HT1080 (cell line): ENCODE measurements at places on chromosomes 11 and 22. TPM values are rescaled to one million over a fixed set of nuclear protein-coding genes. Genes with fewer than 3 reads are reported as not detected.

GRCh38 chr22:35401863-35402262 lies 1.9 kb downstream of the MCM5 start:
- DNase-seq: no peak

DNA sequence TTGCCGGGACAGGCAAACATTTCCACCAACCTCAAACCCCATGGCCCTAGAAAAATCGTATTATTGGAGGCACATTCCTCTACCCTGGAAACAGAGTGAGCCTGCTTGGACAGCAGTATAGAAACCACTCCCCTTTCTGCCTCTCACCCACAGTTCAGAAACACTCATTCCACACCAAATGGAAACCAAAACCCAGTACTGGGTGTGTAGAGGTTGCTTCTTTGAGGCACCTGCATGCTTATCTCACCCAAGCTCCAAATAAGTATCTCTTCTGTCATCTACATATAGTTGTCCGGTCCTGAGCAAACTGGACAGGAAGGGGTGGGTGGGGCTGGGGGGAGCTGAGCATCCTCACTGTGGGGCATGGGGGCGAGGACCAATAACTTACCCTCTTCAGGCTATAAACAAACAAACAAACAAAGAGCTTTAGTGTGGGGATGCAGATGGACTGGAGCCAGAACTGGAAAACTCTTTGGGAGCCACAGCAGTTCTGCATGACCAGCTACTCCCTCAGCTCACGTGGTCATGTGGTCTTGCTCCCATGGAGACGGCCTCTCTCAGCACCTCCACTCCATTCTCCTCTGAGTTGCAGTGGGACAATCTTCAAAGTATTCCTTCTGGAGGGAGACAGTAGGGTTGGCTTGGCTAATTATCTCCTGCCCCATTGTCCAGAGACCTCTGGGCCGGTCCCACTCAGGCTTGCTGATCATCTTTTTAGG lies 1.0 kb upstream of the PLAAT2 start:
- no peak for DNase-seq

DNA sequence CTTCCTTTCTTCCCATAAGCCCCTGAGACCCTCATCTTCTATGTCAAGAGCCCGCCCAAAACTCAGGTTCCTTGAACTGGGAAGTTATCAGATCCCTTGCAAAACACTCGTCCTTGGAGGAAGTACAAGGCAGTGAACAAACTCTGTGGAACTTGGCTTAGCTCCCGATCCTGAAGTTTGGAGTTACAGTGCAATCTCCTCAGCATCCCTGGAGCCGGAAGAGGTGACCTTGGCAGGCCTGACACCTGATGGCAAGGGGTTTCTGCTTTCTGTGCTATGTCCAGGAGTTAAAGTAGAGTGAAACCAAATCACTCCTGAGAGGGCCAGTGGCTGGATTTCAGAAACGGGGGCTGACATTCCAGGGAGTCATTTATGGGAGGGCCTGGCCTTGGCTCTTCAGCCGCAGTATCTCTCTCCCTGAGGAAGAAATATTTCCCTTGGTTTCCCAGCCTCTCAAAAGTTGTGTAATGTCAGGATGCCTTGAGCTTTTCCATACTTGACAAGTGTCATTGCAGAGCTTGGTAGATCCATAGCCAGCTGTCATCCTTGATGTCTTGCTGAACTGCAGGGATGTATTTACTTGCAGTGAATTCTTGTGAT lies 1.9 kb upstream of the GRAMD1B start:
- DNase-seq: no peak

DNA sequence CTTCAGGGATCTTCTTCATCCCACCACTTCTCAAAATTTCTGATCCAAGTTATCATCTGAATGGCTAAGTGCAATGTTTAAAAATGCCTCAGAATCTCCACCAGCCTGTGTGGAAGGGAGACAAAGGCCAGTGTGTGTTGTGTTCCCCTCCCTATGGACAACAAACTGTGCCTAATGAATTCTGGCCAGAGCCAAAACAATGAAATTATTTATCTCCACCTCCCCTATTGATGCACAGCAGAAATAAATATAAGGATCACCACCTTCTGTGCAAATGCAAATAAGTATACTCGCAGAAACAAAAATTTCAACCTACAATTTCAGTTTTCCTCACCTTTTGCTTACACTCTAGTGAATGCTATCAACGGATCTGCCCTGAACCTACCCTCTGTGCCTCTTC lies 75.8 kb downstream of the GAB2 start:
- no peak for DNase-seq

DNA sequence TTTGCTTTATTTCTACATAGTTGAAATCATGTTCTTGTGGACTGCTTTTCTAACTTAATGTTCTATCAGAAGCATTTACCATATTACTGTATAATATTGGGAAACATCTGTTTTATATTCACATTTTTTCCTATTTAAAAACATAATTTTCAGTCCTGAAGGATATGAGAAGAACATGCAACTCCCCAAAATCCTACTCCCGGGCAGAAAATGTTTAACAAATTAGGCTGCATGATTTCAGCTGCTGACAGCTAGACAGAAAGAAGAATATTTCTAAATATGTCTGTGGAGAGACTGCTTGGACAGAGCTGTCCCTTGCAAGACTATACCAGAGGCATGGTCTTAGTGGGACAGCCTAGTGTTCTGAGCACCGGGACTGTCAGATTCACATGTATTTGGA lies 15.7 kb upstream of the AMPD3 start:
- DNase-seq: no peak

DNA sequence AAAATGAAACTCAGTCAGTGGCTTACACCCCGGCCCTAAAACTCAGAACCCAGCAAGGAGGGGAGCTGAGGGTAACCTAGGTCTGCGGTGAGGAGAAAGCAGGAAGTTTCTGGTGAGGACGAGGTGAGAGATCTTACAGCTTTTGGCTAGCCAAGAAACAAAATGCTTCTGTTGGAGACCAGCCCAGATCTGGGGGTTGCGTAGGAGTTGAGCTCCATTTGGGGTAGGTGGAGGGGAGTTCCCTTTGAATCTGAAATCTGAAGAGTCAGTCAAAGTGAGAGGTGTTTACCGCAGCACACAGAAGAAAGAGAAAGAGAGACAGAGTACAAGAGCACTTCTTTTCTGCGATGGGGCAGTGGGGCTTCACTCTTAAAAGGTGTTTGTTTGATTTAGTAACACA lies 29.6 kb downstream of the EHF start:
- no peak for DNase-seq

DNA sequence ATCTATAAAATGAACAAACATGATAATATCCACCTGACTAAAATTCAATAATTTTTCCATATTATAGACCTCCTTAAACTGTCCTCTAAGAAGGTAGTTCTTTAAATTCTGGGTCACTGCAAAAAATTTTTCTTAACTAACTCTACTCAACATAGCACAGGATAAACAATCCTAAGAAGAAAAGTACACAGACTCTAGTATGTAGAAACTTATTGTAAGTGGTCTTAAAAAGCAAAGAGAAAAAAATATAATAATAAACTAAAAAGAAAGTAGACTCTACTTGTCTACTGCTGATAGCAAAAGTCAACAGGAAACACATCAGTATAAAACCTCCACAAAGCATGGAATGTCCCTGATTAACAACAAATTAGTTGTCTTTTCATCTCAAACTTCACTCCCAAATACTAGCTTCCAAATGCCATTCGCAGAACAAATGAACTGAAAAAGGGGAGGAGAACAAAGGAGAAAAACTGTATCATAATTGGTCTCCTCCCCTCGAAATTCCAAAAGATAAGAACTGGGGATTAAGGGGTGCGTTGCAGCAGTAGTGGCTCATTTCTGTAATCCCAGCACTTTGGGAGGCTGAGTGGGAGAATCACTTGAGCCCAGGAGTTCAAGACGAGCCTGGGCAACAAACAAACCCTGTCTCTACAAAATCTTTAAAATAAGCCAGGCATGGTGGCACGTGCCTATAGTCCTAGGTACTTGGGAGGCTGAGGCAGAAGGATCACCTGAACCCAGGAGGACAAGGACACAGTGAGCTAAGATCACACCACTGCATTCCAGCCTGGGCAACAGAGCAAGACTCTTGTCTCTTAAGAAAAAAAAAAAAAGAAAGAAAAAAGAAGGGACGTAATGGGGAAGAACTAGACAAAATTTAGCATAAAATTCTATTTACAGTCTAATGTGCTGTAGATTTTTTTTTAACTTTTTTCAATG lies 6.5 kb downstream of the FCHSD2 start:
- no peak for DNase-seq

DNA sequence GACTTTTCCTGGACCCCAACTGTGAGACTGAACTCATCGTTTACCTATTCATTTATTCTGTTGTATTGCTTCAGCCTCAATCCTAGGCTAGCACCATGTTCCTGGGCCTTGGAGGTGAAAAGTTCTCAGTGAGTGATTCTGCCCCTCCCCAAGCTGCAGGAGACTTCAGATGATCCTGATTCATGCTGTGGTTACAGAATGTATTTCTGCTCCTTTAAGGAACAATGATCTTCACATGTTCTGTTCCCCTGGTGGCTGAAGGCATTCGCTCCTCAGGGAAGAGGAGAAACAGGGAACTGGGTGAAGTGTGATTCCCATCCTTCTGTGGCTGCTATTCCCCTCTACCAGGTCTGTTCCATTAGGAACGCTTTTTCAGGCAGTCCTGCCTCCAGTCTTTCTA lies 2.4 kb downstream of the OR52E1 start:
- peak; percentile 21 for DNase-seq

GRCh38 chr22:30763815-30764673 lies 69.4 kb downstream of the OSBP2 start:
- DNase-seq: peak; percentile 62

Gene PANX3
- total RNA-seq: not detected in 2 replicates
